Heart right ventricle (tissue), 16 donors: ENCODE measurements at places on chromosomes 5 and 9.

DNA sequence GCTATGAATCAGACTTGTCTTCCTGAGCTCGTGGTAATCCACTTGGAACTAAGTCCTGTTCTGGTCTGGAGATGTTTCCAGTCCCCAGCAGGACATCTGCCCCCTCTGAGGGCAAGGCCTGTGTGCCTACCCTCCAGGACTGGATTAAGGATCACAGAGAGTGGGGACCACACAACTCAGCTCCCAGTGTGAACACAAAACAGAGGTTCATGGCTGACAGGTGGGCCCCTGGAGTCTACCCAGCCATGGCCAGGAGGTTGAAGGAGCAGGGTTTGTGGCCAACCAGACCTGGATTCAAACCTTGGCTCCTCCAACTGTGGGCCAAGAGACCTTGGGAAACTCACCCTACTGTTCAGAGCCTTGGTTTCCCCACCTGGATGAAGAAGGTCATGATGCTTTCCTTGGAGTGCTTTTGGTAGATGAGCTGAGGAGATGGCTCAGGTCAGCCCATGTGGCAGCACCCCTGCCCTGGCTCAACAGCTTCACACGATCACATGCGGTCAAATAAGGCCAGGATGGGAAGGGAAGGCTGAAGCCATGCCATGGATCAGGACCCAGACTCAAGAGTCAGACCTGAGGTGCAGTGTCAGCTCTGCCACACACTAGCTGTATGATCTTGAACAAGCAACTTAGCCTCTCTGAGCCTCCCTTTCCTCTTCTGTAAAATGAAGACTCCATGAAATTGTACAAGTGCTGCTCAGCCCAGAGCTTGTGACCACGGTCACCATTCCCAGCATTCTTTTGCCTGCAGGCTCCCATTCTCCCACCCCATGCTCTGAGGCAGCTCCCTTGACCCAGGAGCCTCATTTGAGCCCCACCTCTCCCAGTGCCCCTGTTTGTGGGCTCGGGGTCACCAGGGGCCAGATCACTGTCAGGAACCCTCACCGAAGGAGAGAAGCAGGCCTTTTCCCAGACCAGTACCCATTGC is 27.3 kb upstream of the ANGPTL2 start:
- H3K27ac ChIP-seq, result no peak overlapping the region
- no peaks in the 10 kb centered on the region for H3K36me3 ChIP-seq
- DNase-seq, result no peak
- H3K4me1 ChIP-seq, result peaks cover 28% of the 10 kb centered on the region

GRCh38 chr5:160466889-160467554 is 45.4 kb downstream of the PTTG1 start:
- H3K27ac ChIP-seq, result peak overlapping the region; percentile 57
- peak overlapping the region; percentile 54 for H3K4me3 ChIP-seq
- DNase-seq, result no peak
- H3K36me3 ChIP-seq, result no peaks in the 10 kb centered on the region

GRCh38 chr9:20832775-20833174 is 148.7 kb downstream of the FOCAD start:
- no peak overlapping the region for H3K4me3 ChIP-seq
- H3K27me3 ChIP-seq, result no peaks in the 10 kb centered on the region
- no peak for DNase-seq
- no peaks in the 10 kb centered on the region for H3K36me3 ChIP-seq
- H3K27ac ChIP-seq, result no peak overlapping the region
- no peaks in the 10 kb centered on the region for H3K4me1 ChIP-seq

GRCh38 chr9:35976726-35977125 is 18.8 kb upstream of the OR2S2 start:
- H3K4me1 ChIP-seq, result no peaks in the 10 kb centered on the region
- no peak for DNase-seq
- no peak overlapping the region for H3K27ac ChIP-seq
- H3K27me3 ChIP-seq, result no peaks in the 10 kb centered on the region
- H3K36me3 ChIP-seq, result no peaks in the 10 kb centered on the region

GRCh38 chr5:147437161-147437596 is 72.7 kb downstream of the DPYSL3 start:
- H3K4me3 ChIP-seq, result no peak overlapping the region
- DNase-seq, result no peak
- no peak overlapping the region for H3K27ac ChIP-seq
- no peaks in the 10 kb centered on the region for H3K27me3 ChIP-seq
- H3K4me1 ChIP-seq, result peaks cover 21% of the 10 kb centered on the region

- H3K4me1 ChIP-seq, result peaks cover 52% of the 10 kb centered on the region
- no peaks in the 10 kb centered on the region for H3K36me3 ChIP-seq
- DNase-seq, result peak; percentile 88
- peak overlapping the region; percentile 6 for H3K4me3 ChIP-seq
Observed at GRCh38 chr9:129334105-129334935, 156.3 kb upstream of the IER5L start.

DNA sequence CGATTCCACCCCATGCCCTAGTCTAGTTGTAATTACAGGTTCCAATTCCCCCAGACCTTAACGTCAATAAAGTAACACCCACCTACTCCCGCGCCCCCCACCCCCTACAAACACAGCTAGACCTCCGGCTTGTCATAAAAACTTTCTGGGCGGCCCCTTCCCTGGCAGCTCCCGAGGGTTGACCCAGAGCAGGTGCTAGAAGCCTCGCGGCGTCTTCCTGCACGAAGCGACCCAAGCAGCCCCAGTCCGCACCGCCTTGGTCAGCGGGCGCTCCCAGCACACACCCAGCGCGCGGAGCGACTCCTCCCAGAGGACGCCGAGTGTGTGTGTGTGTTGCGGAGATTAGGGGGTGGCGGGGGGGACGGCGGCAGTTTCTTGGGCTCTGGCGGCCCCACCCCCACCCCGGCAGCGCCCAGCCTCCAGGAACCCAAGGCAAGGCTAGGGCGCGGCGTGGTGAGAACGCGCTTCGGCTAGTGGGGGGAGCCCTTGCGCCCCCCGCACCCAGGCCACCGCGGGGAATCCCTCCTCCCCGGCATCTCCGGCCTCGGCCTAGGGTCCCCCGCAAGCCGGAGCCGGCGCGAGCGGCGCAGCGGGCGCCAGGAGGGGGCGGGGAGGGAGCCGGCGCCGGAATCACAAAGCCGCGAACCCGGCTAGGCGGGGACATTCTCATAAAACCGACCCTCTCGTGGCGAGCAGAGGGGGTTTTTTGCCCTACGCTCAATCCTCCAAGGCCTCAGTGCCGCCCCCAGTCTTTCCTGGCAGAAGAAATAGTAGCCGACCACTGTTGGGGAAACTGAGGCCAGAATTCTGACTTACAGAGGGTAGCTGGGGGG is 2.2 kb downstream of the PCDH1 start:
- peak overlapping the region; percentile 87 for H3K4me3 ChIP-seq
- peak overlapping the region; percentile 94 for H3K27ac ChIP-seq
- no peaks in the 10 kb centered on the region for H3K36me3 ChIP-seq
- peaks cover 55% of the 10 kb centered on the region for H3K27me3 ChIP-seq
- peak; percentile 52 for DNase-seq

DNA sequence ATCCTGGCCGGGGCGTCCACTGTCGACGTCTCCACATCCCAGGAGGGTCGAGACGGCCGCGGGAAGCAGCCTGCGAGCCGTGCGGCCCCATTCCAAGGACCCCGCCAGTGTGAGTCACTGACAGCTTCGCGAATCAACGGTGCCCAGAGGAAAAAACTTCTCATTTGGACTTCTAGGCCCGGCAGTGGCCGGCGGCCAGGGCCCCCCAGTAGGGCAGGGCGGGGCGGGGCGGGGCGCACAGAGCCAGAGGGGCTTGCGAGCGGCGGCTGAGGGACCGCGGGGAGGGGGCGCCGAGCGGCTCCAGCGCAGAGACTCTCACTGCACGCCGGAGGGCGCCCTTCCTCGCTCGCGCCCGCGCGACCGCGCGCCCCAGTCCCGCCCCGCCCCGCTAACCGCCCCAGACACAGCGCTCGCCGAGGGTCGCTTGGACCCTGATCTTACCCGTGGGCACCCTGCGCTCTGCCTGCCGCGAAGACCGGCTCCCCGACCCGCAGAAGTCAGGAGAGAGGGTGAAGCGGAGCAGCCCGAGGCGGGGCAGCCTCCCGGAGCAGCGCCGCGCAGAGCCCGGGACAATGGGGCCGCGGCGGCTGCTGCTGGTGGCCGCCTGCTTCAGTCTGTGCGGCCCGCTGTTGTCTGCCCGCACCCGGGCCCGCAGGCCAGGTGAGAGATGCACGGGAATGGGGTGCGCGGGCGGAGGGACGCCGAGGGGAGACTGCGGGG is at the start of gene F2R:
TSS of gene F2R (plus strand) at position 391 of the 720 bp plus-strand sequence. CDS start at position 573, 182 bp downstream.
- H3K27ac ChIP-seq, result peak within 1 kb of the TSS; percentile 93
- peaks cover 5% of the 10 kb centered on the region for H3K4me1 ChIP-seq
- no peaks in the 10 kb centered on the region for H3K36me3 ChIP-seq
- no peaks in the 10 kb centered on the region for H3K27me3 ChIP-seq
- peak within 1 kb of the TSS; percentile 87 for H3K4me3 ChIP-seq
- DNase-seq, result peak; percentile 67

DNA sequence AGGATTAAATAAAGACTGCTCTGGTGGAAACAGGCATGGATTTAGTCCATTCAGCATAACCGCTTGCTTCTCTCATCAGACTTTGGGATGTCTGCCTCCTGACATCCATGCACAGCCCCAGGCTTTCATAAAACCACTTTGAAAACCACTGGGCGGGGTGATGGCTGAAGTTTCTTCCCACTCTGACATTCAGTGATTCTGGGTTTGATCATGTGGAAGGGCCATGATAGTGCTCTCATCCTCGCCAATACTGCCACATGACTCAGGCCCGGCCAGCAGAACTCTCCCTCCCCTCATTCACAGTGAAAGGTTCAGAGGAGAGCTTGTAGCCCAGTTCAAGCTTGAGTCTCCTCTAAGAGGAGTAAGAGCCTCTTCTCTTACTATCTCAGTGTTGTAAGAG is 29.6 kb upstream of the GLRA1 start:
- no peaks in the 10 kb centered on the region for H3K27me3 ChIP-seq
- no peaks in the 10 kb centered on the region for H3K4me1 ChIP-seq
- no peaks in the 10 kb centered on the region for H3K36me3 ChIP-seq

- H3K36me3 ChIP-seq, result no peaks in the 10 kb centered on the region
- H3K4me3 ChIP-seq, result no peak overlapping the region
- H3K4me1 ChIP-seq, result no peaks in the 10 kb centered on the region
- no peaks in the 10 kb centered on the region for H3K27me3 ChIP-seq
Observed at GRCh38 chr5:55894135-55894534, 43.0 kb downstream of the IL31RA start.
